ENCODE measurements at places on chromosomes 12 and 14.

DNA sequence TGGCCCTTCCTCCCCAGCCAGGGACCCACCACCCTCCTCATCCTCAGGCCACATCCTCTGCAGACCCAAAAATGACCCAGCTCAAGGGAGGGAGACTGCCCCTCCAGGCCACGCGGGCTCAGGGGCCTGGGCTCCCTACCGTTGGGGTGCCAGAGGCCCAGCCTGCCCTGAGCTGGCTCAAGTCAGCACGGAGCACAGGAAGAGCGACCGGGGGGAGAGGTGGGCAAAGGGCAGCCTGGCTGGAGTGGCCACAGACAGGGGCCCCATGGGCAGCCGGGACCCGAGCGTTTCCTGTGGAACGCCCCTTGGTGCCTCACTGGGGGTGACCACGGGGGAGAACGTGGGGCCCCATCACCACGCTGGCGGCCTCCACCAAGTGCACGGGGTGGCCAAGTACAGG lies 10.7 kb downstream of the JAG2 start:
- DNase-seq, result no peak

DNA sequence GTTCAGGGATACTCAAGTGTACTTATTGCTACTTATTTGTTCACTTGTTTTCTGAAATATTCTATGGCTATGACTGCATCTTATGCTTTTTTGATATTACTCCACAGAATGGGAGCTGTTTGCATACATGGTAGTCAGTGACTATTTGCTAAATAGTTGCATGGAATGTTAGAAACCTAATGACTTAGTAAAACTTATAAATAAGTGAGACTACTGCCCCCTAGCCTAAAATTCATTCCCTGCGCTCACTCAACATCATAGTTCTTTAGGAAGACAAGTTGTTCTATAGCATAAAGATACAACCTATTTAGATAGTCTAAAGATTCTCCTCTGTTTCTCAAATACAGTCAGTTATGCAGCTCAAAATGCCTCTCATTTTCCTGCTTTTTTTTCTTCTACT lies 305.5 kb downstream of the CEP128 start:
- no peak for DNase-seq

DNA sequence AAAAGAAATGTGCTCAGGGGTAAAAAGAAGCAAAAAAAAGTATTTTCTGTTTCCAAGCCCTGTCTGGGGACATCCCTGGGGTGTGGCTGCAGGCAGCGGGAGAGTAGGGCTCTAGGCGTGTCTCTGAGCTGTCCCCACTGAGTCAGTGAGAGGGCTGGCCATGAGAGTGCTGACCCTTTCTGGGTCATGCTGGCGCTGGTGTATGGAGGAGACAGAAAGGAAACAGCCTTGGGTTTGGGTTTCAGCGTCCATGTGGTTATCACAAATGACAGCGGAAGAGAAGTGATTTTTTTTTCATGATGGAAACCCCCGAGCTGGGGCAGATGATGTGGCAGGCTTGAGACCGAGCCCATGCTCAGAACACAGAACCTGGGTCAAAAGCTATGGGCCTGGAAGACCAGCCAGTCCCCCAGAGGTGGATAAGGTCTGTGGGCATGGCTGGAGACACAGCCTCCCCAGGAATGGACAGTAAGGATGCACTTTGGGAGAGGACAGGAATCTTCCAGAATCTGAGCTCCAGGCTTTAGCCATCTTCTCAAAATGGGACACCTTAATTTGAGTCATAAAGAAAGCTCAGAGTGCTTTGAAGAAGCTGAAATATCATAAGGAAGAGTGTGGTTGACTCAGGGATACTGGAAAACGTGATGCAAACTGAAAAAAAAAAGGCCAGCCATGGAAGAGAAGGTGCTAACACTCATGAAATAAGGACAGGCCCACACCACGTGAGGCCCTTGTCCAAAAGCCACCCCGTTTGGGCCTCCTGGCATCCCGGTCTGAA lies 36.2 kb downstream of the SYNE3 start:
- no peak for DNase-seq

DNA sequence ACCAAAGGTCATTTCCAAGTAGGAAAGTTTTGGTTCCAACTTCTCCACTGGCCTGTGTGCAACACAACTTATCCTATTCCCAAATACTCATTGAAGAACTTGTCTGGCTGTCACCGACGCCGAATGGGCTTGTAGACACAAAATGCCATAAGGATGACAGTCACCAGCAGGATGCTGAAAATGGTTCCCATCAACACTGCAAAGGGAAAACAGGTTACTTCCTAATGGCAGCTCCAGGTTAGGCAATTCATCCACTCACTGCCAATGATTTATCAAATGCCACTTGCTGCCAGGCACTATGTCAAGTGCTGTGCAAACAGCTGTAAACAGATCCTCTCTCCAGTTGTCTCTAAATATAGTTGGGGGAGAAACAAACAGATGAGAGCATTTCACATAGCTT lies 6.1 kb downstream of the C12orf76 start:
- DNase-seq, result no peak

DNA sequence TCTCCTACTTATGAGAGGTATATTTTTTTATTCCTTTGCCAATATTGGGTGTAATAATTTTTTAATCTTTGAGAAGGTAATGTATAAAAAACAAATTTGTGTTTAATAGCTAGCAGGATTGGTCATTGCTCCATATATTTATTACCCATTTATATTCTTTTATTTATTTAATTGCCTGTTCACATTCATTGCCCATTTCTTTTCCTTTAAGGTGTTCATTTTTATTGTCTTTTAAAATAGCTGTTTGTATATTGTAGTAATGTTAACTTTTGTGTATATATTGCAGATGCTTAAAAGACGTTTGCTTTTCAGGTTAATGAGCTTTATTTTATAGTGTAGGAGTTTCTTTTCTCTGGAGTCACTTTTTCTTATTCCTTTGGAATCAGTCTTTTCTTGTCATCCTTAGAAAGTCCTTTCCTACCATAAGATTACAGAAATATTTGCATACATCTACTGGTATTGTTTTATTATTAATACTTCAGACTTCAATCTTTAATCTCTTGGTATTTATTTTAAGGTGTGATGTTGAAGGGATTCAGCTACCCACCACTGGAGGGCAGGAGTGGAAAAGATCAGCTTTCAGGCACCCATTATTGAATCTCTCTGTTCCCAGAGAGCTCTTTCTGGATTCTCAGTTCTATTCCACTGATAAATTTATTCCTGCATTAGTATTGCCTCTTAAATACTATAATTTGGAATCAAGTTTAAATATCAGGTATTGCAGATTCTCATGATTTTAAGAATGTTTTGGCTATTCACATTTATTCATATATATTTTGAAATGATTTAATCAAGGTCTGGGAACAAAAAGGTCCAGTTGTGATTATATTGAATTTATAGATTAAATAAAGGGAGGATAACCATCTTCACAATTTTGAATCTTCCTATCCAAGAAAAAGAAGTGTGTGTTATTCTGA lies 17.3 kb downstream of the PPM1A start:
- DNase-seq, result no peak

- DNase-seq, result peak; percentile 35
These were observed 148.4 kb upstream of the SYT10 start for GRCh38 chr12:33587784-33588712.

GRCh38 chr14:87391066-87391465 lies 601.9 kb downstream of the GALC start:
- no peak for DNase-seq

DNA sequence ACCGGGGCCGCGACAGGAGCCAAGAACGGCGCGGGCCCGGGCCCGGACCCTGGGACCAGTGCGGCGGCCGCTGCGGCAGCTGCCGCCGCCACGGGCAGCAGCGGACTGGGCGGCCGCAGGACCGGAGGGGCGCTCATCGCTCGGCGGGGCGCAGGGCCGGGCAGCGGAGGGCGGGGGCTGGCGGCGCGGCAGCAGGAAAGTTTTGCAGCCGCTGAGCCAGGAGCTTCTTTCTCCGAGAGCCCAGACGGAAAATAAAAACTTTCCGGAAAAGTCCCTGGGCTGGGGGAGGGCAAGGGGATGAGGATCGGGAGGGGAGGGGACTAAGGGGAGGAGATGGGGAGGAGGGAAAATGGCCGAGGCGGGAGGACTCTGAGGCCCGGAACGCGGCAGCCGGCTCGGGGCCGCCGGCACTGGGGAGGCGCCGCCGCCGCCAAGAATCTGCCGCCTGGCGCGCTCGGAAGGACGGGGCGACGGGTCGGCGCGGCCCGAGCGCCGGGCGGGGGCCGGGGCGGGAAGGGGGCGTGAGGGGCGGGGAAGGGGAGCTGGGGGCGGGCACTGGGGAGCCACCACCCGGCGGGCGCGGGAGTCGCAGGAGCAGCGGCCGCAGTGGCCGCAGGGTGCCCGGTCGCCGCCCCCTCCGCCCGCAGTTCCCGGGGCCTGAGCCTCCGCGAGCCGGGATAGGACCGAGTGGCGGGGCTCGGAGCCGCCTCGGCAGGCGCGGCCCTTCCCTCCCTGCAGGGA lies at the start of gene PRKD1:
Gene PRKD1 (minus strand): TSS at position 472 of the 741 bp plus-strand sequence.
- peak; percentile 57 for DNase-seq

GRCh38 chr12:31353750-31354708 lies 28.1 kb upstream of the SINHCAF start:
- DNase-seq, result peak; percentile 58

DNA sequence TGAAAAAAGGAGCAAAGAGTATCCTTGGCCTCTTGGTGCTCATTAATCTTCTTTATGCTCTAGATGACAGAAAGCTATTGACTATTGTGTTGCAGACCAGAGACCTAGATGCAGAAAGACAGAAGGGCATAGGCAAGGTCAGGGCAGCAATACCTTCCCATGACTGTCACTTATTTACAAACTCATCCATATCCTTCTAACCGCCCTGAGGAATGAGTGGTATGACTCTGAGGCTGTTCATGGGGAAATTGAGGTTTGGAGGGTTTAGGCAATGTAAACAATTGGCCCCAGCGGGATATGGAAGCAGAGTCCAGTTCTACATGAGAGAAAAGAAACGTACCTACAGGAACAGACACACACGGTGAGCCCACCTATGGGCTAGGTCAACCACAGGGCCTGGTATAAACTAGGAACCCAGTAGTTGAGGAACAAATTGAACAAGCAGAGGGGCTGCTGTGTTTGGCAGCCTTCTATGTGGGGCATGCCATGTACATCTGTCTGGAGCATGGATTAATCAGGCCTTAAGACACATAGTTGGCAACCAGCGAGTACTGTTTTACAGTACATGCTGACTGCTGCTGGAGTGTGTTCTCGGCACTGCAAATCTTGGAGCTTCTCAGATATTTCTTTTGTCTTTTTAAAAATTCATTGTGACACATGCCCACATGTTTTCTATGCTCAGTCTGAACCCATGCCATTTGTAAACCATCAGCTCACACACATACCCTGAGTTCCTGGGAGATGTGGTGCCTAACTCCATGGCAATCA lies 159.7 kb upstream of the NTF3 start:
- DNase-seq, result no peak

DNA sequence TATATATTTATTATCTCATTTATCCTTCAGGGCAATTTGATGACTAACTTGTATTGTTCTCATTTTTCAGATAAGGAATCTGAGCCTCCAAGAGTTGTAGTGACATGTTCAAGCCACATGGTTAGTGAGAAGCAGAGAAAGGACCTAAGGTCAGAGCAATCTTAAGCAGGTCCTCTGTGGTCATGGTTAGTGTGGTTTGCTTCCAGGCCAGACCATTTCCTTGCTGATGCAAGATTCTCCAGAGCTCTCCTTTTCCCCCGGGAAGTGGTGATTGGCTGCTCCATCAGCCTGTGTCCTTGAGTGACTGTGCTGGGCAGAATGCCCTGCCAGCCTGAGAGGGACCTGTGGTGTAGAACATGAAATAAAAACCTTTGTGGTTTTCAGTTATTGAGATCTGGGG lies 141.3 kb downstream of the KTN1 start:
- no peak for DNase-seq

GRCh38 chr14:63493246-63493645 lies 49.9 kb downstream of the PPP2R5E start:
- peak; percentile 18 for DNase-seq

DNA sequence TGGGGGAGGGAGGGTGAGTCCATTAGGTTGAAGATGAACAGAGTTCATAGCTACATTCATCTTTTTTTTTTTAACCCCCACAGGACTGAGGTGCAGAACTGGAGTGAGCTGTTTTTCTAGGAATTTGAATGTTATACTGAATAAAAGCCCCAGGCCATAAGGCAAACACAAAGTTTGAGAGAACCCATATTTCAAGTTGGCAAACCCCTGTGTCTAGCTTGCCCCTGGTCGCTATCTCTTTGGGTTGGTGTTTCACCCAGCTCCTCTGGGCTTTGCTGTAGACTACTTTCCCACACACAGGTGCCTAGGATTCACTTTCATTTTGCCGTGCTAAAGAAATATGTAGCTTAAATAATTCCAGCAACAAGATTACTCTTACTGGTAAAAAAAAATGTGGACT lies 5.2 kb upstream of the LMO3 start:
- DNase-seq, result no peak

GRCh38 chr14:75747899-75748298 lies 86.9 kb downstream of the TTLL5 start:
- no peak for DNase-seq

DNA sequence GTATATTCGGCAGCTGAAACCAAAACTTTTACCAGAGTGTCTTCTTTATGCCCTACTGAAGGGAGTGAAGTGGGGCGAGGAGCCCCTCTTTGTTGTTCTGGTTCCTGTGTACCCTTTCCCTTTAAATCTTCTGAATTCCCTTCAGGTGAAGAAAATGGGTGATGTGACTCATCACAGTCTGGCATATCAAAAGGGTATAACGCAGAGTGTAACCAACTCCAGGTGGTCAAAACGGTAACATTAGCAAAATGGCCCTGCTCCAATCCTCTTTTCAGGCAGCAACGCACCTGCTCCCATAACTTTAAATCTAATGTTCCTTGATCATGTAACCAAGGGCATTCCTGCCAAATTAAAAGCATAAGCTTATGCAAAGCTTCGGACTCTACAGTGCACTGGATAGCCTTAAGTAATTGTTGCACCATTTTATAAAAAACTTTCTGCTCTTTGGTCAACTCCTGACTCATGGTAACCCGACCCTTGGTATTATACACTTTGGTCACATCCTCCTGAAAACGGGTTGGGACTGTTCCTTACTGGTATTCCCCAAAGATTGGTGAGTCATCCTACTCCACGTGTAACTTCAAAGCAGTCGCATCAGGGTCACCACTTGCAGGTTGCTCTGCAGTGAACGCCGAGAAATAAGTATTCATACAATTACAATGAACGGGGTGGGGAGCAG lies 83.1 kb downstream of the KCNMB4 start:
- no peak for DNase-seq

DNA sequence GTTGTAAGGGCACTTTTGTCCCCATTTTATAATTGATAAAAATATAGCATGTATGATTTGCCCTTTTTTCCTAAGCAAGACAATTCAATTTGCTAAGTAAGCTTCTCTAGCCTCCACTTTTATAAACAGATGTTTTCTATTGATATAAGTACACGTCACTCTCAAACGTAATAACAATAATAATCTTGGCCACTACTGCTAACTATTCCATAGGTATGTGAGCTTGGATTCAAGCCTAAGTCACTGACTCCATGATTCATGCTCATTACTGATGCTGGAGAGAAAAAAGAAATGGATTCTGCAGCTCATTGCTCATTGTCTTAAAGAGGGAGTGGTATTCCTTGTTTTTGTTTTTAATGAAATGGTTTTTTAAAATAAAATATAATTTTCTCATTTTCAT lies 661.0 kb downstream of the GALC start:
- no peak for DNase-seq

Data from neuronal stem cell (in vitro differentiated cells).